ENCODE measurements at places on chromosomes 6 and 20.
A peak's percentile ranks its signal among the peaks of the same experiment; 100 is the strongest.

DNA sequence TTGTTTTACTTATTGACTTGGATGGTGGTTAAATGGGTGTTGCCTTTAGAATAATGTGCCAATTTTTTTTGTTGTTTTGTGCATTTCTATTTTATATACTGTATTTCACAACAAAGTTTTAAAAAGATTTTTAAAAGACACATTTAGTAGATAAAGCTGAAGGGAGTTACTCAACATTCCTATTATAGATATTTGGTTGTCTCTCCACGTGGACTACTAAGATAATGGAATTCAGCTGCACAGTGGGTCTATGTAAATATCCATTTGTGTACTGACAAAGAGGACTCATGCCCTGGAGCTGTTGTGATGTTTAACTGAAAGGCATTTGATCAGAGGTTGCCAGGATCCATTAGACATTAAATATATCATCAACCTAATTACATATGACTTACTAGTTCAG is 23.2 kb upstream of the FAM135A start:
- no peak for DNase-seq

GRCh38 chr6:109062767-109063352 is 31.8 kb downstream of the SESN1 start:
- no peak for DNase-seq

- no peak for DNase-seq
Measured at GRCh38 chr6:45491048-45491735, 113.5 kb upstream of the SUPT3H start.

- no peak for DNase-seq
Measured at GRCh38 chr6:89961481-89961880, 67.2 kb downstream of the GJA10 start.

GRCh38 chr6:135353113-135353512 is 144.4 kb downstream of the AHI1 start:
- DNase-seq = no peak

GRCh38 chr6:90285611-90286381 is 10.8 kb downstream of the BACH2 start:
- DNase-seq = peak; percentile 24

DNA sequence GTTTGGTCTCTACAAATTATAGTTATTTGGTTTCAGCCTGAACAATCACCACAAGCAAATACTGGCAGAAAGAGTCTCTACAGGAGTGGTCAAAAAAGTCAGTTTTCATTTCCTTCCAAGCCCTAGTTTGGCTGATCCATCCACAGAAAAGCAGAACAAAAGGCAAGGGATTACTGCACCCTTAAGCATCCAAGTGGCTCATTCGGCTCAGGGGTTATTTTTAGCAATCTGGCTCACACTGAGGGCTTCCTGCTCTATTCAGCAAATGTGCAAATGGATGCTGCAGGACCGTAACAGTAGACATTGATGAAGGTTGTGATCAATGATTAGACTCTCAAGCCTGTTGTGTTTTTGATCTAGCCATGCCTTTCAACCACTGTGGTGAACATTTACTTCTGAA is 62.2 kb upstream of the FABP7 start:
- no peak for DNase-seq

DNA sequence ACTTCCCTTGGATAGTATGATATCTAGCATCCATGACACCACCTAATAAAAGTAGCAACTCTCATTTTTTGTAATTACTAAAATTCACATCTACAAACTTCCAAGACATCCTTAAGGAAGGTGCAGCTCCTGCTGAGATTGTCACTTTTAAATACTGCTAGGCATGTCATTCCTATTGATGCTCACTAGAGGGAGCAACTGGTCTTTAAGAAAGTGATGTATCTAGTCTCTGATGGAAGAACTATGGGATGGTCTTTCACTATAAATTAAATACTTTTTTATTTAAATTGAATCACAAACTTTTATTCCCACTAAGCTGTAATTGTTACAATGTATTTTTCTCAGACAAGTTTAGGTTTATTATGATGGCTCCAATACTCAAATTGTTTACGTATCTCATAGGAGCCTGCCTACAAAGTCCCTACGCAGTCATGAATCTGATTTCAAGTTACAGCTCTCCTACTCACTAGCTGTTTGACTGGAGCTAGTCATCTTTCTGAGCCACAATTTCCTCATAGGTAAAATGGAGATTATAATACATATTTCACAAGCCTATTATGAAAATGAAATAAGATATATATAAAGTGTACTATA is 8.1 kb upstream of the TSPYL1 start:
- peak; percentile 16 for DNase-seq

GRCh38 chr6:144395826-144396225 is 110.7 kb downstream of the UTRN start:
- no peak for DNase-seq

DNA sequence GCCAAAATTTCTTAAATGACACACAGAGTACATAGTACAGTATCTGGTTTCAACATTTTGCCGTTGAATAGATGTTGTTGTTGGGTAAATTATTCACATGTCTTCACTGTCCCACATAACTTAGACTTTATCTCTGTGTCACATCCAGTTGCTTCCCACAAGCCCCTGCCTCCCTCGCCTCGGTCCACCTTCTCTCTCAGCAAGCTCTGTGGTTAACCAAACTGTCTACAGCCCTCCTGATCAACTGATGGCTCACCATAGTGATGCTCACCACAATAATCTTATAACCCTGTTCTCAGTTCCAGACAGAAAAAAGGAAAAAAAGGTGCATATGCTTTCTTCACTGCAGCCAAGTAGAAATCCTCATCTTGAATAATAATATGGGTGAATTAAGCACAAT is 23.0 kb downstream of the IL17F start:
- DNase-seq = no peak

GRCh38 chr6:169250660-169251059 is 3.0 kb downstream of the THBS2 start:
- DNase-seq = no peak
